K562 (cell line): ENCODE measurements at places on chromosomes 6 and 20.

- peaks cover 12% of the 10 kb centered on the region for H3K36me3 ChIP-seq
- peaks cover 25% of the 10 kb centered on the region for H3K4me1 ChIP-seq
- H3K27ac ChIP-seq, result peak overlapping the region; percentile 73; the same call in 2 of the 3 replicates
- no peaks in the 10 kb centered on the region for H3K27me3 ChIP-seq
- peak; percentile 86 for DNase-seq
Observed at GRCh38 chr6:169723991-169724493, 258 bp downstream of the PHF10 start.

DNA sequence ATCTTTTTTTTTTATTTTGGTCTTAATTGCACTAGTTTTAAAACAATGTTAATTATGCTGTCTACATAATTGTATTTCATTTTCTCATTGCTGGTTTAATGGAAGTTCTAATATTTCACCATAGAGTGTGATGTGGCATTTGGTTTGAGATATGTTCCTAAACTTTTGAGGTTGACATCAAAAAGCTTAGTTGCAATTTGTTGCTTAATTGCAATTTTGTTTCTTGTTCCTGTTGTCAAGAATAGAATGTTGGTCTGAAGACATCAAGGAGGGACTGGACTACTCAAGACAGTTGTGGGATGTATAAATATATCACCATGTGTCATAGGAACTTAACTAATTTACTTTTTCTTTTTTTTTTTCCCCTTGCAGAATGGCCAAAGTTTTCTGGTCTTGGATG is 12.5 kb downstream of the HSF2 start:
- no peak overlapping the region for H3K4me3 ChIP-seq
- H3K27ac ChIP-seq, result no peak overlapping the region
- no peaks in the 10 kb centered on the region for H3K27me3 ChIP-seq
- no peaks in the 10 kb centered on the region for H3K4me1 ChIP-seq
- no peak for DNase-seq
- H3K36me3 ChIP-seq, result peaks cover 54% of the 10 kb centered on the region

- H3K4me3 ChIP-seq, result no peak overlapping the region; the same call in 1 of the 2 replicates
- no peaks in the 10 kb centered on the region for H3K36me3 ChIP-seq
- peaks cover 19% of the 10 kb centered on the region; the same call in 2 of the 3 replicates for H3K4me1 ChIP-seq
- H3K27me3 ChIP-seq, result no peaks in the 10 kb centered on the region
Observed at GRCh38 chr6:72624557-72625160, 2.8 kb downstream of the KCNQ5 start.

- H3K4me3 ChIP-seq, result no peak overlapping the region
- no peaks in the 10 kb centered on the region; the same call in 1 of the 2 replicates for H3K27me3 ChIP-seq
- H3K36me3 ChIP-seq, result no peaks in the 10 kb centered on the region
- H3K4me1 ChIP-seq, result no peaks in the 10 kb centered on the region
- DNase-seq, result no peak
Observed at GRCh38 chr6:146650799-146651481, 52.2 kb downstream of the ADGB start.
